Hepatic stellate cell (primary cell): ENCODE measurements at places on chromosomes 16 and 17.
A peak's percentile ranks its signal among the peaks of the same experiment; 100 is the strongest.

DNA sequence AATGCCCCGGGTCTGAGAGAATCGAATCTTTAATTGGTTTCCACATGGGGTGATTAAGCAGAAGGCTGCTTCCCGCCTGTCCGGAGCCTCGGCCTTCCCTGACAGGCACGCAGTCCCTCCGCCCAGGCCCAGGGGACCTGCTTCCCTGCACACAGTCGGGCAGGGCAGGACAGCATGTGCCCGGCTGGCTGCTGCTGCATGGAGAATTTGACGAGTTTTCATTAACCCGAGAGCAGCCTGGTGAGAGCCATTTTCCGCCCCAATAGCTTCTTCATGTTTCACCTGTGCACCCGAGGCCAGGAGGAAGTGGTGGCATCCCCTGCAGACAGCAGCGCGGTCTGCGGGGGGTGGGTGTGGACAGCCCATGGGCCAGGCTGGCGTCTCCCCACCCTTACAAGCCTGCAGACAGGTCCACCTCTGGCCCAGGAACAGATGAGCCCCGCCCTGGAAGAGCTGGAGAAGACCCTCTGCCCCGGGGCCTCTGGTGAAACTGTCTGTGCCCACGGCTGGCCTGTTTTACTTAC lies 67.0 kb downstream of the KLHDC4 start:
- DNase-seq, result no peak

DNA sequence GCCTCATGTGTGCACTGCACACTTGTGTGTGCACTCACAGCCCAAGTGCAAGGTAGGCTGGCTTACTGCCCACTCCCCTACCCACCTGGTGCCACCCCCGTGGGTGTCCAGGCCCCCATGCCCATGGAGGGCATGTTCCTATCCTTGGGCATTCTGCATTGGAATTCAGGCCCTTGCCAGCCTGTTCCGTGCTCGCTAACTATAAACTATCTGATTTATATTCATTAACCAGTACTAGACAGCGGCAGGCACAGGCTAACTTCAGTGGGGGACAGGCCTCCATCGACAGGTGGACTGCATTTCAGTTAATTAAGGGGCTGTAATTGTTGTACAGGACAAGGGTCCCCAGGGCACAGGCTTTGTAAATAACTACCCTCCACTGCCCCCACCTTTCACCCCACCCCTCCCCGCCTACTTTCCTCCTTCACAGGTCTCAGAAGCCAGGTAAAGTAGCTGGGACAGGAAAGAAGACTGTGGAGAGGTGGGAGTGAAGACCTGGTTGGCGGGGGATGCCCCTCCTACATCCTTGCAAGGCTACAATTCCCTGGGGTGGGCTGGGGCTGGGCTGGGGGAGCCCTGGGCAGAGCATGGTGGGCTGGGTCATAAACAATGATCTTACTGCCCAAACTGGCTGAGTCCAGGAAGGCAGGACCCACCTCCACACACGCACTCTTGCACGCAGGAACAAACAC lies 119.0 kb upstream of the LHX1 start:
- no peak for DNase-seq

DNA sequence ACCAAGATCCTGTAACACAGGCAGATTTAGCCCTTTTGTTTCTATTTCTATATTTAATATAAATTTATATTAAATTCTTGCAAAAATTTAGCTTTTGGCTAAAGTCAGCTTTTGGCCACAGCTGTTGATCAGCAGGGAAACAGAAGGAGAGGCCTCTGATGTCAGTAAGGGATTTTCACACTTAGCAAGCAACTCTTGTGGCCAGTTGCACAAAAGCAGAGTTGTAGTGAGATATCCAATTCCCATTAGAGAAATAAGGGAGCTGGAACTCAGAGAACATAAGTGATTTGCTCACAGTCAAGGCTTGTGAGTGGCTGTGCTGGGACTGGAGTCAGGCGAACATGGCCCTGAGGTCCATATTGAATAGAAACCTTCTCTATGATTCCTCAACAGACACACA lies 16.7 kb upstream of the HEATR6 start:
- DNase-seq, result no peak

DNA sequence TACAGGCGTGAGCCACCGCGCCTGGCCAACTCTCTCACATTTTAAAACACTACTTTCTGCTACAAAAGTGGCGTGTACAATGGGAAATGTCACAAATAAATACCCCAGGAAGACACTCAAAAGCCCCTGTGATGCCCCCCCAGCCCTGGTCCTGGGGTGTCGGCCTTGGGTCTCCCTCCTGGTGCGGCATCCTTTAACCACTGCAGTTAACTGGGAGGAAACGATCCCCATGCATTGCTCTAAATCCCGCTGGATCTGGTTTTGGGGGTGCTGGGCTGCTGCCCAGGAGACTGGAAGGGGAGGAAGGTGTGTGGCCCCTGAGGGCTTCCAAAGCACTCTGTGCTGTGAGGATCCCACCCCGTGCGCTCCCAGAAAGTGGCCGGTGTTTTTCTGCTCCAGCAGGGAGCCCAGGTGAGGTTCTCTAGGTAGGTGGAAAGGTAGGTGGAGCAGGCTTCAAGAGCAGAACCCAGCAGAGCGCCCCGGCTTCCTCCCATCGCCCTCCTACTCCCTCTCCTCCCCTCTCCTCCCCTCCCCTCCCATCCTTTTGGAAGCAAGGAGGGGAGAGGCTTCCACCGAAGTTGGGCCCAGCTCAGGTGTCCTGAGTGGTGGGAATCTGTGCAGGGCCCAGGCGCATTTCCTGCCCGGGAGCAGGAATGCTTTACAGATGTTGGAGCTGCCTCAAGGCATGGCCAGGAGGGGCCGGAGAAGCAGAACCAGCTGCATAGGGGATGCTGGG lies 363.3 kb downstream of the SEC14L1 start:
- DNase-seq, result no peak

GRCh38 chr16:70416748-70417616 lies 21.9 kb downstream of the ST3GAL2 start:
- DNase-seq, result no peak

DNA sequence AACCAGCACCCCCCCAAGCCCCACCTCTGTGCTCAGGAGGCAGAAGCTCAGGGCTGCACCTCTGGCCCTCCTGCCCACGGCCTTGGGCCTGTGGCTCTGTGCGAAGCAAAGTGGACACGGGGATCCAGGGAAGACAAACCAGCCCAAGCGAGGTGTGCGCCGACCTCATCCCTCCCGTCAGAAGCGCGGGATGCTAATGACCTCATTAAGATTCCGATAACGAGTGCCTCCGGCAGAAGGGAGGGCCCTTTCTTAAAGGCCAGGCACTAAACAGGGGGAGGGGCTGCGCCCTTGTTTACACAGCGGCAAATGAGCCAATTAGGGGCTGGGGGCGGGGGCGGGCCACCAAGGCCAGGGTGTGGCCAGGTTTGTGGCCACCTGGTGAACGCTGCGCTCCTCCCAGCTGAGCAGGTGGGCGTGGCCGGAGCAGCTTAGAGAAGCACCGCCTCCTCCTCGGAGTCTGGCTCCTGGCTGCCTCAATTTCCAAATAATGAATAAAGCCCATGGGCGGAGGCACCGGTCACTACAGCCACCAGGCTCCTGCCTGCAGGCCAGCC lies 3.2 kb downstream of the CBX4 start:
- no peak for DNase-seq

DNA sequence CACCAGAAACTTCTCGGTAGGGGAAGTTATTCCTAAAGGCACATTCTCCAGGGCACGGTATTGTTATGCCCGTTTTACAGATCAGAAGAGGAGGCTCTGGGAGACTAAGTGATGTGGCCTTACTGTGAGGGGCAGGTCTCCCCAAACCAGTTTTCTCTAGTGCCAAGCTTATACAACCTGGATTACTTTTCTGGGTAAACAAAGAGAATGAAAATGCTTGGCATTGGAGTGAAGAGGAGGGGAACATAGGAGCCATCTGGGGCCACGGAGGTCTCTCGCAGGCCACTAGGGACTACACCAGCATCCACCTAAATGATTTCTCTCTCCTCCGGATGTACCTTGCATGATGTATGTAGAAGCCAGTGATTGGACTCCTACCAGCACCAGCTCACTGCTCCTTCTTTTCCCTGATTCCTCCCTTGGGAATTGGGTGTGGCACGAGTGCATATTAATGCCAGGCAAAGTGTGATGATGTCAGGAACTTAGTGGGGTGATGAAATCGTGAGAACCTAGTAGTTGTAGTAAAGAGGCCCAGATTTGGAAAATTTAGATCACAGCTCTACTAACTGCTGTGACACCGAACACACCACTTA lies 674 bp downstream of the TOM1L1 start:
- DNase-seq, result peak; percentile 8

- DNase-seq, result peak; percentile 74
These were observed 31.7 kb downstream of the OSBPL7 start for GRCh38 chr17:47789611-47790561.

DNA sequence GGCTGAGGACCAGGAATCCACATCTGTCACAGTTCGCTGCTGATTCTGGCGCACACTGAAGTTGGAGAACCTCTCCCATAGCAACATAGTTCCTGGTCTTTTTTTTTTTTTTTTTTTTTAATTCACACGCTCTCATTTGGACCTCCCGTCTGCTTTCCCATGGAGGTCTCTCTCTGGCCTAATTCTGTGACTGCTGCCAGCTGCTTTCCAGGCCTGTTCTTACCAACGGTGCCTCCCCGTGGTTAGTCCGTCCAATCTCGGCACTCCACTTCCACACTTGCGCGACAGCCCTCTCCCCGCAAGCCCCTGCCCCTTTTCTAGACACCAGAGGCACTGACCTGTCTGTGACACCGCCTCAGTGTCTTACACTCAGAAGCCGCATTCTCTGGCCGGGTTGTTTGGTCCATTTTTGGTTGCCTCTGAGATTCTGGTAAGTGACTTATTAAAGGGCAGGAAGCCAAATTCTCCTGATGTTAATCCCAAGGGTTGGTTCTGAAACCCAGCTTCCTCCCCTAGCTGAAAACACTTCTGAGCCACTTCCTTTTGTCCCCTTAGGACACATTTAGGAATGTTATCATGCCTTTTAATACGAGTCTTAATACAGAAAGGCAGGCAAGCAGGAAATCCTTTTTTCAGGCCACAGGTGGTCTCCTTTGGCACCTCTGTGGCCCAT lies 1.1 kb upstream of the AKTIP start:
- DNase-seq, result peak; percentile 45

DNA sequence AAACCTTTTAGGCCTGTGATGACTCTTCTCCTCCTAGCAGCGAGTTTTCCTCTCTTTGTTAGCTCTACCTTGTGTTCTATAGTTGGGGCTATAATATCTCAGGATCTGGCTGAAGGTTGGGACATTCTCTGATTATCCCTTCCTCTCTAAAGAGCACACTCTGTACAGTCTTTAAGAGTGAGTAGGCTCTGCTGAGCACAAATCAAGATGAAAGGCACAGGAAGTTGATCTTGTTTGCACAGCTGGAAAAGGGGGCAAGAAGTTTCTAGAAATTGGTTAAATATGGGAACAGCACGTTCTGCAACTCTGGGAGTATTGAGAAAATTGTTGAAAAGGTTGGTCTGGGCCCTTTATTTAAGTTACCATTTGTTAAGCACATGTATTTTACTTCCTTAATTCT lies 240.9 kb downstream of the CDH11 start:
- no peak for DNase-seq
